ENCODE measurements at places on chromosomes 16 and 17.

DNA sequence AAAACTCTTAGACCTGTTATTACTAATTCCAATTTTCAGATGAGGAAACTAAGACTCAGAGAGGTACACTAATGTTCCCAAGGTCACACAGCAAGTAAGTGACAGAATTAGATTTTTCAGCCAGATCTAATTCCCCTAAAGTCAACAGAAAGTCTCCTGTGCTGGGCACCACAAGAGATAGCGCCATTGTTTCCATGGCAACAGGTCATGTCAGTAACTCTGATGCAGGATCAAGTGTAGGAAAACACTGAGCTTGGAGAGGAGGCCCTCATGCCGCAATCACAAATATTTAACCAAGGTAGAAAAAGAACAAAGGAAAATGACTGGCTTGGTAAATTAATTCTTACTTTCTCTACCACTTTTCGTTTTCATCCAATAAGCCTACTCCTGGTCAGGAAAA, 166.0 kb upstream of the CDH13 start:
- no peak for DNase-seq

DNA sequence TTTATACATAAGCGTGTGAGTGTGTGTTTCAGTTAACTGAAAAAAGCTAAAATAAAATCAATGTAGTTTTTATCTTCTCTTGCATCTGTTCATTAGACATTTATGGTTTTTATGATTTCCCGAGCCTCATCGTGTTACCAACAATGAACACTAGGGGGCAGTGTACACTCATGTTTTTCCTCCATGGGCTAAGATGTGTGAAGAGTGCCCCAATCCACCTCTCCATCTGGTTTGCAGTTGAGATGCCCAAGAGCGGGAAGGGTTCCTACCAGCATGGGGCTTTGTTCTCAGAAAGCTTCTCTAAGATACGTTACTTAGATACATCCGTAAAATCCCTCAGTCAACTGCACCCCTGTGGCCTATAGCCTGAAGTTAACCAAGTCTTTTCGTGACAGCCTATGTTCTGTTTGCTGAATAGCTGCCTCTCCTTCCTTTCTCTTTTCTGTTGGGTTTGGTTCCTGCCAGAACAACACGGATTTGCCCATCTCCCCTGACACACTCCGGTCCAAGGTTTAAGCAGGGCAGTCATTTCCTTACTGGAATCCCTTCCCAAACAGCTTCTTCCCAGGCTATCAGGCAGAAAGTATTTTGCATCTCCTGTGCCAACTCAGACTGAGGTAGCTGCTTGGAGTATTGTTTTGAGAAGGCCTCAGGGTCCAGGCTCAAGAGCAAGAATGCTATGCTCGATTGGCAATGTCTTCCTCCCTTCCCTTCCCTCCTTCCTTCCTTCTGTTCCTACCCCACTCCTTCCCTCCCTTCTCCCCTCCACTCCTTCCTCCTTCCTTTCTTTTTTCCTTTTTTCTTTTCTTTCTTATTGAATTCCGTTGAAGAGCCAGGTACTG, 12.9 kb upstream of the ELAC2 start:
- DNase-seq = peak; percentile 29

DNA sequence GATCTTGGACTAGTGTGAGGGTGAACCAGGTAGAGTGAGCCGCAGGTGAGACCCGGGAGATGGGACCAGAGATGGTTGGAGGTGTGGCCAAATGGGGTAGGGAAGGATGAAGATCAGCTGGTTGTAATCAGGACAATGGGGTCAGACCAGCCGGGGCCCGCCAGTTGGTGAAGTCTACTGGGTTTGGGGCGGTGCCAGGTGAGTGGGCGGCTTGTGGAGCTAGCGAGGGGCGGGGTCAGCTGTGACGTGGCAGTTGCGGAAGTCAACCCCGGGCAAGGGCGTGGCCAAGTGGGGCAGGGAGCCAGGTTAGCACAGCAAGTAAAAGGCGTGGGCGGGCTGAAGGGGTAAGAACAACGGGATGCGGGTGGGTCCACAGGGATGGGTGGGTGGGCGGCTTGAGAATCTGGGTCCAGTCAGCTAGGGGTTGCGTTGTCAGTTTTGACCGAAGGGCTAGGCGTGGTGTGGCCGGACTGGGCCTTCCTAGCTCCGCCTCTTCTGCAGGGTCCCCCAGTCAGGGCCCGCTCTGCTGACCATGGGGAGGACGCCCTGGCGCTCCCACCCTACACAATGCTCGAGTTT, 25.5 kb upstream of the ALKBH5 start:
- peak; percentile 93 for DNase-seq

- DNase-seq = no peak
Measured at GRCh38 chr17:28928061-28928460, 23.3 kb downstream of the PHF12 start.

DNA sequence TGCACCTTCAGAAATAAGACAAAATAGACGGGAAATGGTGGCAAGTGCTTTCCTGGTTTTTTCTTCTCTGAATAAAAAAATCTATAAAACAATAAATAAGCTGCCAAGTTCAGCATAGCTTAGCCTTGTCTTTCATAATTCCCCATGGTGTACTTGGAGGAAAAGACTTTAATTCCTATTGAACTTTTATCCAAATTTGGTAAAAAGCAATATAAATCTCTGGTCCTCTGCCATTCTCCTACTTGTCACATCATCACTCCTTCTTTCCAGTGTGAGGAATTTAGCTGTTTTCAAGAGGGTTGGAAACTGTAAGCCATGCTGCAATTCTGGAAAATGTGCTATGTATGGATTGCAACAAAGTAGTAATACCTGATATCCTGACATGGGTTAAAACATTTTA, 551.8 kb upstream of the KIF2B start:
- DNase-seq = no peak

DNA sequence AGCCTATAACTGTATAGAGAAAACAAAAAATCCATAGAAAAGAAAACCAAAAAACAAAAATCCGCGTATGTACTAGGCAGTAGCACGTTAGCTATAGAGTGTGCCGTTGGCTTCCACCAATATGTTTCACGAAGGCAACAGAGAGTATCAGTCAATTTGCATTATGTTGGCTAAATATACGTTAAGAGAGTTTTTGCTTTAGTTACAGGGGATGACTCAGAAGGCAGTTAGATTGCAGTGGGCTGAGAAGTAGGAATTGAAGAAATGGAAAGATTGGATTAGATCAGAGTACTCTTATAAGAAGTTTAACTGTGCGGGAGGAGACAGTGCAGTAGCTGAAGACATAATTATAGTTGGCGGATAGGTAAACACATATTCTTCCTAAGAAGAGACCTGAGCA, 911 bp upstream of the NACA2 start:
- no peak for DNase-seq

DNA sequence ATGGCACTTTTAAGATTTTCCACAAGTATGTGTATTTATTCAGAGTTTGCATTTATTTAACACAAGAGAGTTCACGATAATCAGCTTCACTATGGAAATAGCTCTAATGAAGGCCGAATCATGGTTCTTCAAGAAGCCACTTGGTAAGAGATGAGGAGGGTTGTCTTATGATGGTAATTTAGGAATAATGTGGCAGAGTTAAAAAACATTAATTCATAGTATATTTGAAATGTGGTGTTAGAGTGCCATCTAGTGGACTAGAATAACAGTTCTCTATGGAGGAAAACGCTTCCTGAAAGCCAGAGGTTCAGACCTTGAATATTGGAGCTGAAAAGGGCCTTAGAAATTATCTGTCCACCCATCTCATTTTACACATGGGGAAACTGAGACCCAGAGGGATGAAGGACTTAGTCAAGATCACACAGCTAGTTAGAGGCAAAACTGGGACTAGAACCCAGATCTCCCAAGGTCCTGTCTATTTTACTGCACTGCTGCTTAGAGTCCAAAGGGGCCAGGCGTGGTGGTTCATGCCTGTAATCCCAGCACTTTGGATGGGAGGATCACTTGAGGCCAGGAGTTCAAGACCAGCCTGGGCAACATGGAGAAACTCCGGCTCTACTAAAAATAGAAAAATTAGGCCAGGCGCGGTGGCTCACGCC, 33.8 kb upstream of the KPNB1 start:
- no peak for DNase-seq

- DNase-seq = no peak
Measured at GRCh38 chr17:42750739-42751344, 6.0 kb upstream of the EZH1 start.

GRCh38 chr17:72617557-72617956, 474.9 kb downstream of the SLC39A11 start:
- no peak for DNase-seq

DNA sequence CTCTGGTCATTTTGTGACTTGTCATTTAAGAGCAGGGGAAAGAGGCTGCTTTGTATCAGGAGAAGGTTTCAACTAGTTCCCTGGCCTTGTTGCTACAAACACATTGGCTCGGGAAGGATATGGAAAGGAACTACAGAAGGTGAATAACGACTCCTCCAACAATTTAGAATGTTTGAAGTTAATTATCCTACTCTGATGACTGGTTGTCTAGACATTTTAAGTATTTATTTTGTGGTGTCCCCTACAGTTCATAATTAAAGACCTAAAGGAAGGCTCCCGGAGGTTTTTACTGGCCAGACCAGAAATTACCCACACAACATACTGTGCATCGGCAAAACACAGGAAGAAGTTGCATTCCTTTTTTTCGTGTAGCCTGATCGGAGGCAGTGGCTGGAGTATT, 515.8 kb upstream of the SALL1 start:
- DNase-seq = no peak

DNA sequence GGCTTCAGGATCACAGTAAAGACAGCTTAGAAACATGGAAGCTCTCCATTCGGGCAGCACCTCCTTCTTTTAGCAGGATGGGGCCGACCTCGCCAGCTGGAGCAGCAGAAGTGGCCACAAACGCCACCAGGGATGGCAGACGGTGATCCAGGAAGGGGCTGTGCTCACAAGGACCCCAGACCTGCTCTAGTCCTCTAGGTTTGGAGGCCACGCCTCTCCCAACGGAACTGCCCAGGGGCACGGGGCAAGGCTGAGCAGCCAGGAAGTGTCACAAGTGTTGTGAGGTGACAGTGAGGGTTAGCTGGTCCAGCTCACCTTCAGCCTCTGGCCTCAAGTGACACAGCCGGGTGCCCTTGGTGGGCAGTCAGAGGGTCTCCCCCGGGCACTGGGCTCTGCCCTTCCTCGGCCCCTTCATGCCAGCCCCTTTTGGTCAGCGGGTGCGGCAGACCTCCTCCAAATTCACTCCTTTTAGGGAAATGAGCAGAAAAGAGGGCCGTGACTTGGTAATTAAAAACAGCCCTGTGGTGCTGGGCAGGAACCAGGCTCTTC, 20.4 kb downstream of the CEP295NL start:
- DNase-seq = no peak

GRCh38 chr17:76137001-76137350, 4.1 kb downstream of the FOXJ1 start:
- no peak for DNase-seq

- DNase-seq = no peak
Measured at GRCh38 chr16:49663081-49664065, 192.5 kb downstream of the ZNF423 start.

DNA sequence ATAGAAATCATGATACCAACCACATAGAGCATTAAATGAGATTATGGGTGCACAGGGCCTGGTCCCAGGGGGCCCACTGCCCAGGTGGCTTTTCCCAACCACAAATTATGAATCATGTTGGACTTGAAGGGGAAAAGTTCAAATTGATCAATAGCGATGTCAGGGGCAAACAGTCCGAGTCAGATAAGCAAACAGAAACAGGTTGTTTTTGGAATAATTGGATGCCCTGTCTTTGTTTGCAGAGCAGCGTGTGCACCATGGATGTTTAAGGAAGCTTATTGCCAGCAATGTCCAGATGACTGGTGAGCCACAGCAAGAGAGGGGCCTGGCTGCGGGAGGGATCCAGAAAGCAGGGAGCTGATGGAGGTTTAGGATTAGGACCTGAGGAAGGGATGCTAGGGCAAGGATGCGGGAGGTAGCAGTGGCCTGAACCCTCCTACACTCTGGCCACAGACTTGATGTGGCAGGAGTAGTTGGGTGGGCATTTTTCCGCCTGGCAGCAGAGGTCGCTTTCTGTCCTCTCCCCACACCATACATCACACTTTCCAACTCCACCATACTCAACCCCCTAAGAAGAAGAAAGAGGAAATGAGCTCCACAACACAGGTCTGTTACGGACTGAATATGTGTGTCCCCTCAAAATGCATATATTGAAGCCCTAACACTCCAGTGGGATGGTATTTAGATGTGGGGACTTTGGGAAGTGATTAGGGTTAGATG, 266.4 kb upstream of the RPL38 start:
- no peak for DNase-seq

DNA sequence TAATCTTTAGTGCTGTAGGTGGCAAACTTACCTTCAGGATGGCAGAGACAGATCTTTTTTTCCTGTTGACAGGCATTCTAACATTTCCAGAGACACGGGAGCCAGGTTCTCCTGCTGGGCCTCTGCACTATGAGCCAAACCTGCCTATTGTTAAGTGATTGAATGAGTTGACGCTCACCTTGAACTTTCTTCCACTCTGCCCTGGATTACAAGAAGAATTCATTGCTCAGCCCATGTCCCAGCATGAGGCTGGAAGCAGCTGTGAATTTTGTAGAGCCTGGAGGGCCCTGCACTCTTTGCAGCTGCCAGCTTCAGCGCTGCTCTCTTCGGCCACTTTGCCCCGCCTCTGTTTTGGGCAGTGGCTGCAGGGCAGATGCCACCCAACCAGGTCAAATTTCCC, 9.4 kb upstream of the SLC7A5 start:
- no peak for DNase-seq

DNA sequence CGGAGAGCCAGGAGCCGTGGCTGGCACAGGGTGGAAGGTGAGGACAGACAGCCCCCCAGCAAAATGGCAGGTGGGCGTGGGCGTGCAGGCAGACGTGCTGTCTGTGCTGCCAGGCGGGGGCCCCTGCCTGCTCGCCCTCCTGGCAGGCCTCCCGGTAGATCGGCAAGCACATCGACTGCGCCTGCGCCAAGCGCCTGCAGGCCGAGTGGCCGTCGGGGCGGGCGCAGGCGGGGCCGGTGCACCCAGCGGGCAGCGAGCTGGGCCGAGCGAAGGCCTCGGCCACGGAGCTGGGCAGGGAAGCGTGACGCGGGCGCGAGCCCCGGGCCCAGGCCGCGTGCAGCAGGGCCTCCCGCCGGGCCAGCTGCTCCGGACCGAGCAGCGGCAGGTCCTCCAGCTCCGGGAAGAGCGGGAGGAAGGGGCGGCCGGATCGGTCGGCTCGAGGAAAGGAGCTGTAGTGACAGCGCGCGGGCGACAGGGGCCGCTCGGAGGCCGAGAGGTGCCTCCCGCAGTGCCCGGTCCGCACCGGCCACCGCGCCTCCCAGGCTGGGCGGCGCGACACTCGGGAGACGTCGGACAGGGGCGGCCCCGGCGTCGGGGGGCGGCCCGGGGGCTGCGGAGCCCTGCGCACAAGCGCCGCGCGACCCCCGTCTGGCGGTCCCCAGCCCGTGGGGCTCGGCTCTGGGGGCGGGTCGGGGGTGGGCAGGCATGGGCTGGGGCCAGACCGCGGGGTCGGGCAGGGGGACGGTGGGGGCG, 16.9 kb downstream of the GRIN2C start:
- DNase-seq = no peak

All from T-helper 9 cell (primary cell).